ENCODE measurements at places on chromosomes 6 and 20. TPM values are rescaled to one million over a fixed set of nuclear protein-coding genes. Genes with fewer than 3 reads are reported as not detected.

PDYN gene
- total RNA-seq, result not detected

ARMH2 gene
- total RNA-seq, result not detected

LIN28B gene
- total RNA-seq, result 22.4 TPM

DNAH8 gene
- total RNA-seq, result 0.03 TPM

CYP24A1 gene
- not detected for total RNA-seq

HTR1E gene
- not detected for total RNA-seq

HLA-DMB gene
- not detected for total RNA-seq

GPSM3 gene
- 2.8 TPM for total RNA-seq

EMILIN3 gene
- total RNA-seq, result 12.0 TPM

LY6G6F gene
- total RNA-seq, result not detected

PPIL6 gene
- total RNA-seq, result not detected

EEF1A1 gene
- total RNA-seq, result 14,252 TPM

KCNQ5 gene
- not detected for total RNA-seq

SMAP1 gene
- 35.7 TPM for total RNA-seq

FAM120B gene
- 21.4 TPM for total RNA-seq

SH3BGRL2 gene
- 9.0 TPM for total RNA-seq

CD83 gene
- total RNA-seq, result 15.0 TPM

CST7 gene
- total RNA-seq, result not detected

OPRL1 gene
- 0.43 TPM for total RNA-seq

SPATA25 gene
- 2.1 TPM for total RNA-seq

LINC00237 gene
- not detected for total RNA-seq

LSM2 gene
- 106 TPM for total RNA-seq

TMEM244 gene
- total RNA-seq, result not detected

BTN1A1 gene
- total RNA-seq, result not detected

JPH2 gene
- 6.7 TPM for total RNA-seq

DDX43 gene
- not detected for total RNA-seq

SLC17A3 gene
- not detected for total RNA-seq

BNIP5 gene
- total RNA-seq, result 0.04 TPM

OR2B6 gene
- total RNA-seq, result not detected

GPR6 gene
- not detected for total RNA-seq

EYA4 gene
- 36.8 TPM for total RNA-seq

ZCCHC3 gene
- total RNA-seq, result 44.8 TPM

ASIP gene
- total RNA-seq, result not detected

SALL4 gene
- total RNA-seq, result not detected

USP49 gene
- 6.4 TPM for total RNA-seq

NOTCH4 gene
- total RNA-seq, result 4.9 TPM

PTK6 gene
- 1.4 TPM for total RNA-seq

PLG gene
- total RNA-seq, result not detected

SLC25A27 gene
- 0.33 TPM for total RNA-seq

ACTR5 gene
- total RNA-seq, result 22.2 TPM

SAPCD1 gene
- 0.89 TPM for total RNA-seq

CLIC5 gene
- 0.06 TPM for total RNA-seq

ADGRF1 gene
- not detected for total RNA-seq

OR2H2 gene
- not detected for total RNA-seq

BCAS1 gene
- total RNA-seq, result 0.23 TPM

VSX1 gene
- 0.06 TPM for total RNA-seq

PKIB gene
- 10.0 TPM for total RNA-seq

MYO6 gene
- total RNA-seq, result 6.9 TPM

ACTL10 gene
- not detected for total RNA-seq
